Bone marrow (tissue), 2 donors: ENCODE measurements at places on chromosomes 3 and 15.

- no peak for DNase-seq
These were observed 224.8 kb downstream of the FAM43A start for GRCh38 chr3:194910414-194910984.

DNA sequence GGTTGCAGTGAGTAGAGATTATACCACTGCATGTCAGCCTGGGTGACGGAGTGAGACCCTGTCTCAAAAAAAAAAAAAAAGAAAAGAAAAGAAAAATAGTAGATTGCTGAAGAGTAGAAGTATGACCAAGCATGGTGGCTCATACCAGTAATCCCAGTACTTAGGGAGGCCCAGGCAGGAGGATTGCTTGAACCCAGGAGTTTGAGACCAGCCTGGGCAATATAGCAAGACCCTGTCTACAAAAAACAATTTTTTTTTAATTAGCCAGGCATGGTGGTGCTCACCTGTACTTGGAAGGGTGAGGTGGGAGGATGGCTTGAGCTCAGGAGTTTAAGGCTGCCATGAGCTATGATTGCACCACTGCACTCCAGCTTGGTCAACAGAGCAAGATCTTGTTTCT, 2.5 kb downstream of the NKTR start:
- DNase-seq, result no peak

DNA sequence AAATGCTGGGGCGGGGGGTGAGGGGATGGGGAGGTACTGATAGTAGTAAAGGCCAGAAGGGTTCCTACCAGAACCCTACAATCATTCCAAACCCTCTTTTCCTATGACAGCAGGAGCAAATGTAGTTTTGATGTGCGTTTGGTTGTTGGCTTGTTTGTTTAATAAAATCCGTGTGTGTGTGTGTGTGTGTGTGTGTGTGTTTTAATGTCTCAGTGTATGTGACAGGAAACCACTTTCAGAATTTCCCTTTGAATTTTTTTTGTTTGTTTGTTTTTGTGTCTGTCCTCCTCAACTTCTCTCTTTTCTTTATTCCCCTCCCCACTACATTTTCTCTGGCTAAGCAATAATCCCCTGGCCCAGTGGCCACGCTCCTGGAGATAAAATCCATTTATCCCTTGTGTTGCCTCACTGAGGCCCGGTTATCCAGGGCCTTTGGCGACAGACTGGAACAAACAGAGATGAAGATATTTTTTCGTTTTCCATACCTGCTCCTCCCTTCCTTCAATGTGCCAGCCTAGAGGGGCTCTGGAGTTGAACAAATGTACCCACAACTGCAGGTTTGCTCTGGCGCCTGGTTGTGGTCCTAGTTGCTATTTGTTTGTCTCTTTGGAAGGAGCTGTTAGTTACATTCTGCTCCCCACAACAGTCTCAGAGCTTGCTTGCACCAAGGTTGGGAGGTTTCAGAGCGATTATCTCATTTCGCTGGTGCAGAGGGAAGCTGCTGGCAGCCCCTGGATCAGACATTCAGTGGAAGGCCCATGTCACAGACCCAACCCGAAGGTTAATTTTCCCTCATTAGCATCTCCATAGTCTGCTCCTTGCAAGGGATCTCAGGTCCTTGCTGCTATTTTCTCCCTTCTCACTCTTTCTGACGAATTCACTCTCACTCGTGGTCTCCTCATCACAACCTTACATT, 17.9 kb downstream of the NR2F2 start:
- no peak for DNase-seq

- DNase-seq, result no peak
These were observed 465.6 kb upstream of the ZNF385D start for GRCh38 chr3:22216601-22217000.
